ENCODE measurements at places on chromosomes 4 and X. TPM values are rescaled to one million over a fixed set of nuclear protein-coding genes. Genes with fewer than 3 reads are reported as not detected.

GRCh38 chr4:164252286-164252685 lies 501.6 kb upstream of the SMIM31 start:
- no peaks in the 10 kb centered on the region for H3K27me3 ChIP-seq
- no peak overlapping the region for H3K4me3 ChIP-seq
- no peak overlapping the region for H3K27ac ChIP-seq
- H3K36me3 ChIP-seq = no peaks in the 10 kb centered on the region
- no peaks in the 10 kb centered on the region for H3K4me1 ChIP-seq

- H3K36me3 ChIP-seq = no peaks in the 10 kb centered on the region
- H3K4me3 ChIP-seq = no peak overlapping the region
- no peak for DNase-seq
- H3K27me3 ChIP-seq = no peaks in the 10 kb centered on the region
Measured at GRCh38 chr4:7392438-7393421, 42.0 kb downstream of the PSAPL1 start.

DNA sequence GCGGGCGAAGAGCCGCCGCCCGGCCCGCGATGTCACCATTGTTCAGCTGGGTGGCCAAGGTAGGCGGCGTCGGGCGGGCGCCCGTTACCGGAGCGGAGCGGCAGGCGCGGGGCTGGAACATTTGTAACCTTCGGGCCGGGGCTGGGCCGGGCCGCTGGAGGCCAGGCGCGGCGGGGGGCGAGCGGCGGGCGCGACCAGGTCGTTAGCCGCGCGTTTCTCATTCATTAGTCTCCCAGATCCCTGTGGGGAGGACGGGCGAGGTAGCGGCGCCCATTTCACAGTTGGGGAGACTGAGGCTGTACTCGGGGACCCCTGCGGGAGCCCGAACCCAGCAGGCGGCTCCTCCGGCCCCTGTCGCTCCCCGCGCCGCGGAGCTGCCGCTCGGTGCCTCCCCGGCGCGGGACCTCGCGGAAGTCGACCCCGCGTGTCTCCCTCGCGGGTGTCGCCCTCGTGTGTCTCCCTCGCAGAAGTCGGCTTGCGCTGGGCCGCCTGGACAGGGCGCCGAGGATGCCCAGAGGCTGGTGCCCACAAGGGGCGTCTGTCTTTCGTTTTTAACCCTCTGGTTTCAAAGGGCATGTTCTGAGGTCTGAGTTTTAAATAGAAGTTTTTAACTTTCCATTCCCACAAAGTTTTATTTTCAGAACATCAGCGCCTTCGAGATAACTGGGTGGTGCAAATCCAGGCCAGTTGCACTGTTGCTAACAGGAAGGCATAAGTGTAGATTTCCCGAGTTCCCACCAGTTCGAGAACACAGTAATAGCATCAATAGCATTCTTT lies 17.5 kb downstream of the PTTG2 start:
- peak overlapping the region; percentile 98 for H3K27ac ChIP-seq
- H3K36me3 ChIP-seq = no peaks in the 10 kb centered on the region
- no peaks in the 10 kb centered on the region for H3K27me3 ChIP-seq
- peak; percentile 90 for DNase-seq

DNA sequence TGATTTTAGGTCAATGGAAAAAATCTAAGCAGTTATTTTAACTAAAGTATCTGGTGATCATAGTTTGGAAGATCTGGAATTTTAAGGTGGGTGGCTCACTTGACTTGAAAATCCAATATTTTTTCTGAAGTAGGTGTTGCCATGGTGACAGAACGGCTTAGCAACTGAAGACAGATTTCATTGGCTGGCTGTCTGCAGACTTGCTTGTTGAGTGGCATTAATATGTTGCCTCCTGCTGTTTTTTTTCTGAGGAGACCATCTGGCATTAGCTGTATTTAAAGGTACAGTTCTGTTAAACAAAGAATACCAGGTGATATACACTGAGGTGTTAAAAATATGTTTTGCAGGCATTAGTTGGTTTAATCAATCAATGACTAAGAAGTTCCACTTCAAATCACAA lies 19.8 kb downstream of the CPE start:
- no peaks in the 10 kb centered on the region for H3K27me3 ChIP-seq
- H3K4me3 ChIP-seq = no peak overlapping the region
- no peak overlapping the region for H3K27ac ChIP-seq
- no peaks in the 10 kb centered on the region for H3K36me3 ChIP-seq
- no peaks in the 10 kb centered on the region for H3K4me1 ChIP-seq

- H3K27me3 ChIP-seq = no peaks in the 10 kb centered on the region
- H3K27ac ChIP-seq = no peak overlapping the region
- DNase-seq = no peak
Measured at GRCh38 chr4:40199999-40200874, 3.4 kb downstream of the RHOH start.

GRCh38 chr4:173371292-173372192 lies 788 bp downstream of the SAP30 start:
- H3K4me1 ChIP-seq = peaks cover 48% of the 10 kb centered on the region
- DNase-seq = peak; percentile 89
- H3K36me3 ChIP-seq = no peaks in the 10 kb centered on the region
- H3K4me3 ChIP-seq = peak overlapping the region; percentile 82
- H3K27ac ChIP-seq = peak overlapping the region; percentile 97
- H3K27me3 ChIP-seq = no peaks in the 10 kb centered on the region

GRCh38 chr4:39067451-39067850 lies 5.4 kb downstream of the KLHL5 start:
- no peaks in the 10 kb centered on the region for H3K36me3 ChIP-seq
- no peaks in the 10 kb centered on the region for H3K27me3 ChIP-seq
- H3K27ac ChIP-seq = no peak overlapping the region
- no peak for DNase-seq
- peaks cover 72% of the 10 kb centered on the region for H3K4me1 ChIP-seq

DNA sequence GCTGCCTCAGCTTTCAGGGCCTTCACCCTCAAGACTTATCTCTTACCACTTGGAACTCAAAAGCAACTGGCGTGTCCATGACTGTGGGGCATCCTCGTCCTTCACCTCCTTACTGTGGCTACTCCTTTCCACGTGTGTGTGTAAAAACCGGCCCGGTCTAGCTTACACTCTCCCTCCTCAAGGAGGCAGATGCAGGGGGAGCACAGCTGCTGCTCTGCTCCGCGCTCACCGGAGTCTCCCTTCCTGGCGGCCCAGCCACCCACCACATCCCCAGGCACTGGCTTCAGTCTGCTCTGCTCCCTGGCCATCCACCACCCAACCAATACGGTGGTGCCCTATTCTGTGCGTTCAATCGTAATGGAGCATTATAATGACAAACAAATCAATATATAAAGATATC lies 8.3 kb downstream of the RNF212 start:
- H3K27ac ChIP-seq = no peak overlapping the region
- H3K27me3 ChIP-seq = peaks cover under 1% of the 10 kb centered on the region
- no peaks in the 10 kb centered on the region for H3K4me1 ChIP-seq
- H3K36me3 ChIP-seq = no peaks in the 10 kb centered on the region
- no peak overlapping the region for H3K4me3 ChIP-seq
- no peak for DNase-seq

GRCh38 chr4:172601195-172601594 lies 567.4 kb upstream of the GALNT7 start:
- no peaks in the 10 kb centered on the region for H3K4me1 ChIP-seq
- no peaks in the 10 kb centered on the region for H3K27me3 ChIP-seq
- no peak overlapping the region for H3K27ac ChIP-seq
- no peak for DNase-seq
- no peaks in the 10 kb centered on the region for H3K36me3 ChIP-seq

SRPK3 gene
- 13.0 TPM for total RNA-seq

Measured in sigmoid colon (tissue), 7 donors.